ENCODE measurements at places on chromosomes 1 and 21.

- no peak for DNase-seq
Observed at GRCh38 chr1:70140343-70140742, 65.0 kb downstream of the LRRC40 start.

- no peak for DNase-seq
Observed at GRCh38 chr1:4375812-4376211, 278.6 kb upstream of the AJAP1 start.

DNA sequence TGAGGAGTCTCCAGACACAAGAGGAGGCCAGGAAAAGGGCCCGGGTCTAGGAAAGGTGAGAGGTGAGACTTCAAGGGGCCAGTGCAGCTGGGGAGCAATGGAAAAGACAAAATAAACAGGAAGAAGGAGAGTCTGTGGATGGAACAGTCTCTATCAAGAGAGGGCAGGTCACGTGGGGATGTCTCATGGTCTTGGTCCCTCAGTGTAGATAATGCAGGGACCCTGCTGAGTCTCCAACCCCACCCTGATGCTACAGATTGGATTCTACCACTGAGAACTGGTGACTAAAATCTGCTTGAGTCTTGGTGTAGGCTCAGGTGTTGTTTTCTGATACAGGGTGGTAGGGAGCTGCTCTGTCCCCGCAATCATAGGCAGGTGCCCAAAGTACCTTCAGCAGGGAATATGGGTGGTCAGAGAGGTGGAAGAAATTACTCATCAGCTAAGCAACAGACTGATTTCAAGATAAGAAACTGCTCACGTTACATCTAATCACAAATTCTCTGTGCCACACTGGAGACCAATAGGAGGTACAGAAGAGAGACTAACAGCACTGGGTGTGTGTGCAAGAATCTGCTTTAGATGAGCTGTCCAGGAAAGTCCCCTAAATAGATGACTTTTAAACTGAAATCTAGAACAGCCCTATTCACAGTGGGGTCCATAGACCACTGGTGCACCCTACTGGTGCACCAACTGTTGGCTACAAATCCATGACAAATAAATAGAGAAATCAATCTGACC, 101.5 kb upstream of the TLR5 start:
- DNase-seq: no peak

GRCh38 chr1:17233675-17234320, 15.1 kb upstream of the PADI3 start:
- no peak for DNase-seq

DNA sequence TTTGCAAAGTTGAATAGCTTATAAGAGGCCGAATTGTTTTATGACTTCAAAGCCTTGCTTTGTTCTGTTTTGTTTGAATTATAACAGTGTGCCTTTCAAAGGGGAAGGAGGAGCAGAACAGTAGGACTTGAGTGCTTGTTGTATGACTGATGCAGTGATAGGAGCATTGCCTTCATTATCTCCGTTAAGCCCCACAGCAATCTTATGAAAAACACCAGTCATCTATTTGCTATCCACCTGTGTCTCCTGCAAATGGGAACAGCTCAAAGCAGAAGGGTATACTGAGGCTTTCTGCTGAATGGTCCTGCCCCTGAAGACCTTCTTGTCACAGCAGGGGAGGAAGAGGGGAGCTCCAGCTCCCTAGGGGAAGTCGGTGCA, 127.5 kb downstream of the RNF220 start:
- DNase-seq: no peak

Data from stimulated activated CD8-positive, alpha-beta memory T cell treated with anti-CD3 and anti-CD28 coated beads, Interleukin-12 subunit alpha, Interleukin-12 subunit beta, amount 100 ng/mL, for 4 hours (primary cell).